Keratinocyte (primary cell): ENCODE measurements at places on chromosomes 11 and 22.

GRCh38 chr22:39153220-39153717 lies 789 bp upstream of the CBX7 start:
- peak overlapping the region; percentile 45 for H3K4me3 ChIP-seq
- no peak overlapping the region for H3K27ac ChIP-seq
- H3K27me3 ChIP-seq, result peaks cover 25% of the 10 kb centered on the region
- no peak for DNase-seq
- peaks cover 3% of the 10 kb centered on the region for H3K36me3 ChIP-seq

GRCh38 chr11:125201525-125202141 lies 37.1 kb downstream of the PKNOX2 start:
- H3K27ac ChIP-seq, result no peak overlapping the region
- DNase-seq, result no peak
- no peaks in the 10 kb centered on the region for H3K36me3 ChIP-seq
- H3K4me3 ChIP-seq, result no peak overlapping the region

GRCh38 chr22:43750751-43751150 lies 61.4 kb downstream of the EFCAB6 start:
- H3K27me3 ChIP-seq, result peaks cover 16% of the 10 kb centered on the region
- no peaks in the 10 kb centered on the region for H3K36me3 ChIP-seq
- H3K4me3 ChIP-seq, result no peak overlapping the region
- H3K4me1 ChIP-seq, result no peaks in the 10 kb centered on the region
- no peak for DNase-seq

- DNase-seq, result no peak
- no peak overlapping the region for H3K27ac ChIP-seq
- H3K36me3 ChIP-seq, result no peaks in the 10 kb centered on the region
- peaks cover 30% of the 10 kb centered on the region for H3K27me3 ChIP-seq
- no peak overlapping the region for H3K4me3 ChIP-seq
Measured at GRCh38 chr11:1202154-1202775, 20.6 kb upstream of the MUC5B start.

DNA sequence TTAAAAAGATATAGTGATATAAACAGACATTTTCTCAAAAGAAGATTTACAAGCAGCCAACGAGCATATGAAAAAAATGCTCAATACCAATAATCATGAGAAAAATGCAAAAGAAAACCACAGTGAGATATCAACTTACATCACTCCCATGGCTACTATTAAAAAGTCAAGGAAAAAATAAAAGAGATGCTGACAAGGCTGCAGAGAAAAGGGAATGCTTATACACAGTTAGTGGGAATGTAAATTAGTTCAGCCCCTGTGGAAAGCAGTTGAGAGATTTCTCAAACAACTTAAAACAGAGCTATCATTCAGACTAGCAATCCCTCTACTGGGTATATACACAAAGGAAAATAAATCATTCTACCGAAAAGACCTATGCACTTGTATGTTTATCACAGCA lies 97.1 kb upstream of the CARD18 start:
- no peak overlapping the region for H3K4me3 ChIP-seq
- no peaks in the 10 kb centered on the region for H3K36me3 ChIP-seq
- DNase-seq, result no peak
- H3K4me1 ChIP-seq, result no peaks in the 10 kb centered on the region
- no peak overlapping the region for H3K27ac ChIP-seq

- no peak overlapping the region for H3K4me3 ChIP-seq
- no peaks in the 10 kb centered on the region for H3K27me3 ChIP-seq
- no peak overlapping the region for H3K27ac ChIP-seq
- peaks cover 17% of the 10 kb centered on the region for H3K4me1 ChIP-seq
- no peaks in the 10 kb centered on the region for H3K36me3 ChIP-seq
Measured at GRCh38 chr11:106459135-106459534, 381.7 kb downstream of the AASDHPPT start.

GRCh38 chr11:46386674-46387073 lies 4.9 kb downstream of the CHRM4 start:
- DNase-seq, result peak; percentile 35
- H3K27ac ChIP-seq, result no peak overlapping the region
- peaks cover 57% of the 10 kb centered on the region for H3K27me3 ChIP-seq

GRCh38 chr11:82701847-82702520 lies 31.7 kb downstream of the FAM181B start:
- no peaks in the 10 kb centered on the region for H3K36me3 ChIP-seq
- peak; percentile 4 for DNase-seq
- no peak overlapping the region for H3K27ac ChIP-seq
- H3K27me3 ChIP-seq, result peaks cover 4% of the 10 kb centered on the region
- H3K4me1 ChIP-seq, result no peaks in the 10 kb centered on the region

DNA sequence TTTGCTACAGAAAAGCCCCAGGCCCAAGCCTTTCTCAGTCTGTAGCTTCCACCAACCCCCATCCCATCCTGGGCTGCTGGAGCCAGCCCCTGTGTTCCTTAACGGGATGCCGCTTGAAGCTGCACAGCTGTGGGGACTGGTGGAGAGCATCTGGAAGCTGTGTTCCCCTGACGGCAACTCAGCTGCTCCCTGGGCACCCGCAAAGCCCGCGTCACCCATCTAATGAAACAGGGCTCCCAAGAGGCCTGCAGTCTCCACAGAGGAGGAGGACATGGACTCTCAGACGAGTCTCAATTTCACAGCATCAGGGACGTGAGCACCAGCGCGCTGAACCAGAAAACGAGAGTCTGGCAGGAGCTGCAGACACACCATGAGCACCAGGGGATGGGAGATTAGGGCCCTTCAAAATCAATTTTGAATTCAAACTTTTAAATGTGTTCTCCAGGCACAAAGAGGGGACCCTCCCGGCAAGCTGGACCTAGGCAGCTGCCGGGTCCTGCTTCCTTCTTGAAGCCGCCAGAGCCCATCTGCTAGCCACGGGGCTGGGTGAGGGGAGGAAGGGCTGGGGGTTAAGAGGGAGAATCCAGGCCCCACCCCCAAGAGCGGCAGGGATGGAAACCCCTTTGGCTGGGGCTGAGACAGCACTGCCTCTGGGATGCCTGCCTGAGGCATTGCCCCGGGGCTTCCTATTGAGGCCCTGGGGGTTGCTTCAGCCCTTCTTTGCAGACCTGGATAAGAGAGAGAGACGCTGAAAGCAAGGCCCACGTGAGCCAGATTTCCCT lies 21.0 kb downstream of the LMO1 start:
- no peaks in the 10 kb centered on the region for H3K36me3 ChIP-seq
- H3K27me3 ChIP-seq, result peaks cover 18% of the 10 kb centered on the region
- no peaks in the 10 kb centered on the region for H3K4me1 ChIP-seq
- H3K4me3 ChIP-seq, result no peak overlapping the region
- DNase-seq, result no peak

- no peak for DNase-seq
- H3K36me3 ChIP-seq, result peaks cover 26% of the 10 kb centered on the region
- H3K27me3 ChIP-seq, result no peaks in the 10 kb centered on the region
- no peak overlapping the region for H3K27ac ChIP-seq
- no peak overlapping the region for H3K4me3 ChIP-seq
- H3K4me1 ChIP-seq, result no peaks in the 10 kb centered on the region
Measured at GRCh38 chr22:49790912-49791311, 36.8 kb downstream of the BRD1 start.

DNA sequence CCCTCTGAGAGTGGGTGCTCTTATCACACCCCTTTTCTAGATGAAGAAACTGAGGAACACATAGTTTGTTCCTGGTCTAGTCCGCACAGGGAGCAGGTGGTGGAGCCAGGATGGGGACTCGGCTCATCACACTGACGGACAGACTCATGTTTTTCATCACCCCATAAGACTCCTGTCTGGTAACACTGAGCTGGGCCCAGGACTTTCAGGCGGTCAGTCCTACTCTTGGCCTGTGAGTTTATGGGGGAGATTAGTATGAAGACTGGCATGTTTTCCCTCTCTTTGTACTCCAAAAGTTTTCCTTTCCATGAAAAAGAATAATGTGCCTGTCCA lies 160.8 kb downstream of the LDLRAD3 start:
- no peak overlapping the region for H3K4me3 ChIP-seq
- H3K36me3 ChIP-seq, result peaks cover 8% of the 10 kb centered on the region
- H3K27ac ChIP-seq, result no peak overlapping the region
- no peaks in the 10 kb centered on the region for H3K4me1 ChIP-seq

- no peak overlapping the region for H3K4me3 ChIP-seq
- no peaks in the 10 kb centered on the region for H3K27me3 ChIP-seq
- no peaks in the 10 kb centered on the region for H3K4me1 ChIP-seq
Measured at GRCh38 chr11:88464528-88464927, 127.0 kb upstream of the CTSC start.

GRCh38 chr11:68550485-68550817 lies 89.9 kb downstream of the PPP6R3 start:
- H3K27me3 ChIP-seq, result no peaks in the 10 kb centered on the region
- H3K27ac ChIP-seq, result no peak overlapping the region
- H3K4me3 ChIP-seq, result no peak overlapping the region
- peaks cover 8% of the 10 kb centered on the region for H3K36me3 ChIP-seq

DNA sequence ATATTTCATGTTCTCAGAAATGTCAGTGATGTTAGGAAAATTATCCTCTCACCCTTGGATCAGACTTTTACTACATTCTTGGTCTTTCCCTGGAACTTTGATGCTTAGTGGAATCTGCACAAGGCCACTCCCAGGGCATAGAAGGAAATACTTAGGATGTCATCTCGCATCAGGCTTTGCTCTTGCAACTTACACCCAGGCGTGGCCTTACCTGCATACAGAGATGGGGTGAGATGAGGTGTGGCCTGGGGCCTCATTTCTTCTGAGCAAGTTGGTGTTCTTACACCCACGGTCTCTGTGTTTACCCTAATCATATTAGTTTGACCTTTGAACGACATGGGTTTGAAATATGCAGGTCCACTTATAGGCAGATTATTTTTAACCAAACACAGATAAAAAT lies 19.0 kb upstream of the OR52K2 start:
- H3K36me3 ChIP-seq, result no peaks in the 10 kb centered on the region
- H3K4me3 ChIP-seq, result no peak overlapping the region
- no peaks in the 10 kb centered on the region for H3K4me1 ChIP-seq
- no peaks in the 10 kb centered on the region for H3K27me3 ChIP-seq
- no peak overlapping the region for H3K27ac ChIP-seq
- DNase-seq, result no peak

DNA sequence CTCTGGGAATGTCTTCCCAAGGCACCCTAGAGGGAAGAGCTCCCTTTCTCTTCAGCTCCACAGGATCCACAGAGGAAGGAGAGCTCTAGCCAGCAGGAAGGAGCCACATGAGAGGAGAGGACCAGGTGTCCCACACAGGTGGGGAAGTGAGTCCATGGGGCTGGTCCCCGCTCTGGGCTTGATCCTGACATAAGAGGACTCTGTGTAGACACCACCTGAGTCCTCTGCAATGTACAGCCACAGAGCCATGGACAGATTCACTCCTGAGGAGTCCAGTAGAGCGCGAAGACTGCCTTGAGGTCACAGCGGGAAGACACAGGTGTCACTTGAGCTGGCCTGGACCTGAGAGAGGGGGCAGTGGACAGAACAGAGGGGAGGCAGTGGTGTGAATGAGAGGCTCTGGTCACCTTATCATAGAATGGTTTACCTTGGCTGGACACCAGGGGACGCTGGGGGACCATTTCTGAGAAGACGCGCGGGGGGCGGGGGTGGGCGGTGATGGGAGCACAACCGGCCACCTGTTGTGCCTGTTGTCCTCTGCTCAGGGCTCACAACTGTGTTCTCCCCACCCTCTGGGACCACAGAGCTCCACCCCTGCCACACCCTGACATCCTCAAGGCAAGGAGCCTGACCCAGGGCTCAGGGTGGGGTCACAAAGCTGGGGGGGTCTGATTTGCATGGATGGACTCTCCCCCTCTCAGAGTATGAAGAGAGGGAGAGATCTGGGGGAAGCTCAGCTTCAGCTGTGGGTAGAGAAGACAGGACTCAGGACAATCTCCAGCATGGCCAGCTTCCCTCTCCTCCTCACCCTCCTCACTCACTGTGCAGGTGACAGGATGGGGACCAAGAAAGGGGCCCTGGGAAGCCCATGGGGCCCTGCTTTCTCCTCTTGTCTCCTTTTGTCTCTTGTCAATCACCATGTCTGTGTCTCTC lies 128.2 kb downstream of the ZNF280B start:
- H3K36me3 ChIP-seq, result no peaks in the 10 kb centered on the region
- no peaks in the 10 kb centered on the region for H3K4me1 ChIP-seq
- no peak overlapping the region for H3K27ac ChIP-seq
- DNase-seq, result no peak
- H3K27me3 ChIP-seq, result peaks cover 9% of the 10 kb centered on the region

DNA sequence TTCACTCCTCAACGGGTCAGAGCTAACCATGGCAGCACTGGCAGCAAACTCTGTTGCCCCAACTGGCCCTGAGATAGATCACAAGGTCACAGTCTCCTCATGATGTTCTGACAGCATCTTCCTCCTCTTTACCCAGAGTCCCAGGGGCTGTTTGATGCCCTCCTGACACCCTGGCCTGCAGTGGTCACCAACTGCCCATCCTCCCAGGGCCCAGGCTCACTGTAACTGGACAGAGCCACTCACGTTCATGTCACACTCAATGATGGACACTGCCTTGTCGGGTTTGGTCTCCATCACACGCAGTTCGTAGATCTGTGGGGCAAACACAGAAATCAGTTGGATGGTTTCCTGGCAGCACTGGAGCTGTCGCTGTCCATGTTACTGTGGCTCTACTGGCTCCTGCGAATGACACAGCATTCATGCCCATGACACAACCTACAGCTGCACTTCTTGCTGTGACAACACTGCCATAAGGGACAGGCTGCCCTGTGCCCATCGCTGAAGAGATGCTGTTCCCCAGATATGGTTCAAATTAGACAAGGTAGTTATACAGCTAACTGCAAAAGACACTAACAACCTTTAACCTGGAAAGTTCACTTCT lies 10.4 kb upstream of the C22orf39 start:
- no peak overlapping the region for H3K27ac ChIP-seq
- peaks cover 33% of the 10 kb centered on the region for H3K36me3 ChIP-seq
- no peak for DNase-seq
- no peak overlapping the region for H3K4me3 ChIP-seq
- no peaks in the 10 kb centered on the region for H3K27me3 ChIP-seq
